ENCODE measurements at places on chromosomes 7 and 10. TPM values are rescaled to one million over a fixed set of nuclear protein-coding genes. Genes with fewer than 3 reads are reported as not detected.

Gene OPN1SW
- not detected for polyA plus RNA-seq

Gene CYP3A4
- polyA plus RNA-seq: not detected

Gene BCL7B
- 68.7 TPM for polyA plus RNA-seq

Gene PIK3AP1
- 157 TPM for polyA plus RNA-seq

Gene CYP2C19
- not detected for polyA plus RNA-seq

Gene FAM131B
- polyA plus RNA-seq: 0.43 TPM

Gene EEPD1
- 8.6 TPM for polyA plus RNA-seq

Gene COL17A1
- polyA plus RNA-seq: not detected

Gene SLC12A9
- 138 TPM for polyA plus RNA-seq

Gene GHRHR
- not detected for polyA plus RNA-seq

Gene OR2A1
- not detected for polyA plus RNA-seq

Gene GJD4
- 0.09 TPM for polyA plus RNA-seq

Gene PRSS37
- polyA plus RNA-seq: not detected

GRCh38 chr7:22154143-22154529, 202.8 kb downstream of the RAPGEF5 start:
- DNase-seq: no peak

GRCh38 chr7:98831641-98832221, 38.1 kb downstream of the TMEM130 start:
- no peak for DNase-seq

DNA sequence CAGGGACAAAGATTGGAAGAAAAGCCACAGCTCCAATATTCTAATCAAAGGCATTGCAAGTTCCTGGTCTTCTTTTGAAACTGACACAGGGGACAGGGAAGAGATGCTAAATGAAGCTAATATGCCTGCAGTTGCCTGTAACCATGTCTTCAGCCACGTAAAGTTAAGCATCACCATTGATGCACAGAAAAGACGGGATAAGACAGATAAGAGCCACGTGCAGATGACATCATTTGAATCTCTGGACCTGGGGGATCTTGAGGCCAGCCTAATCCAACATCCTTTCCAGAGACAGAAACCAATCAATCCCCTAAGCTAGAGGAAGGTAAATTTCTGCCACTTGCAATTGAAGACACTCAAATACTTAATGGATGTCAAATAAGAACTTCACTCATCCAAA, 93.4 kb downstream of the PIP4K2A start:
- no peak for DNase-seq

DNA sequence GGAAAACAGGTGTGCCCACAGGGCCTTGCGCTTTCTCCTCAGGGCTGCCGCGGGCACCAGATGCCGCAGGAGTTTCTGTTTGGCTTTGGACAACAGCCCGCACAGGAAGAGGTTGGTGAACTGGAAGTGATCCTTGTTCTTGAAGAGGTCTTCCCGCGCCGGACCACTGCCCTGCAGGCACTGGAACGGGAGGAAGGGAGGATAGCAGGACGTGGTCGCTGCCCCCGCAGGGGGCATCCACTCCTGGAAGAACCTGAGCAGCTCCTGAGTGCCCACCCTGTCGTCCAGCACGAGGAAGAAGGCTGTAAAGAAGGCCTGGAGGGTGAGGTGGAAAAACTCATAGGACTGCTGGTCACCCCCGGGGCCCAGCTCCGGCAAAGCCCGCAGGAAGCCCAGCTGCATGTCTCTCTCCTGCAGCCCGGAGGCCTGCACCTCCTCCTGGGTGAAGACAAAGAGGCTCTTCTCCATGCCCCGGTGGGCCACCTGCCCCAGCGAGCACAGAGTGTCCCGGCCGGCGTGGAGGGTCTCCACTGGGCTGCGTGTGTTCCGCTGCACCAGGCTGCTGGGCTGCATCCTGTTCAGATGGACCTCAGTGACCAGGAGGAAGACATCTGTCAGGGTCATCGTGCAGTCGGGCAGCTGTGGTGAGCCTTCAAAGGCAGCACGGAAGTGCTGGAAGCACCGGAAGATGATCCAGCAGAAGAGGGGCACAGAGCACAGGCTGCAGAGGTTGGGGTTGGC, 26.9 kb downstream of the NOD1 start:
- no peak for DNase-seq

DNA sequence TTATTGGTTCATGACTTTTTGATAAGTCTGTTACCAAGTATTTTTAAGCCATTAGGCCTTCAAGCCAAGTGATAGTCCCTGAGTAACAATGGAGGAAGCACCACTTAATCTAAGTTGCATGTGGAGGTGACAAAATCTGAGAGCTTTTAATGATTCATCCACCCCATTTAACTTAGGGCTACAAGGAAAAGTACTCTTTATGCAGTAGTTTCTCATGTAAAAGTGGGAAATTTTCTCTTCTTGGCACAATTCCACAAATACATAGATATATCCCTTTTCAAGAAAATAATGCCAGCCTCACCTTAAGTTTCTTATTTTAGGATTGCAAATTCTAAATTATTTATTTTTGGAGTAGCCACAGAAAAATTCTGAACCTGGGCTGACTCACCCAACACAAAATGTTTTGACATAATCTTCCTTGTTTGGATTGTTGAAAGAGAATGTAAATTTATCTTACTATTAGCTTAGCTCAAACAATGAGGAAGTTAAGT, 85.7 kb downstream of the SUGCT start:
- no peak for DNase-seq

GRCh38 chr7:136857573-136857972, 10.9 kb upstream of the CHRM2 start:
- DNase-seq: no peak

GRCh38 chr10:123148414-123149161, 652 bp downstream of the HMX2 start:
- no peak for DNase-seq

GRCh38 chr7:152035817-152036216, 10.3 kb downstream of the GALNT11 start:
- DNase-seq: no peak

DNA sequence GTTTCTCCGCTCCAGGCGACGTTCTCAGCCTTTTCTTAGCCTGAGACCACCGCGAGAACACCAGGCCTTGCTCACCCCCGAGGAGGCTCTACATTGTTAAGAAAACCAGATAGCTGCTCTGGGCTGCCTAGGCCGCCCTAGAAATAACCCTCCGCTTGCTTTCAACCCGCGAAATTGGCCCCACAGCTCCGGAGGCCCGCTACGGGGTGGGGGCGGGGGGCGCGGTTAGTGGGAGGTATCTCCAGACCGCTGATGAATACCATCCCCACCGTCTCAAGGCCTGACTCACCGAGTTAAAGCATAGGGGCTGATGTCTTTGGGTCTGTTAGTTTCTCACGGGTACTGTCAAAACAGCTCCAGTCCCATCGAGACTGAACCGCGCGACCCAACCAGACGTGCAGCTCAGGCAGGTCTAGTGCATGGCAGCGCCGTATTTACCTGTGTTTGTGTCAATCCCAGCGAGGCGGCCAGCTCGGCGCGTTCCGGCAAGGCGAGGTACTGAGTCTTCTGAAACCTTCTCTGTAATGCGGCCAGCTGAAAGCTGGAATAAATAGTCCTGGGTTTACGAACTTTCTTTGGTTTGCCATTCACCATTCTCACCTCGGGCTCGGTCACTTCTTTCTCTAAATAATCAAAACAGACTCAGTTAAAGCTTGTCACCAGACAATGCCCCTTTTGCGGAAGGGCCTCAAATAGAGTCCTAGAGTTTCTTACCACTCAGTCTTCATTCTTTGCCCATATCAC, 2.7 kb downstream of the DLX5 start:
- no peak for DNase-seq

- DNase-seq: no peak
Observed at GRCh38 chr7:94403546-94403945, 8.9 kb downstream of the COL1A2 start.

DNA sequence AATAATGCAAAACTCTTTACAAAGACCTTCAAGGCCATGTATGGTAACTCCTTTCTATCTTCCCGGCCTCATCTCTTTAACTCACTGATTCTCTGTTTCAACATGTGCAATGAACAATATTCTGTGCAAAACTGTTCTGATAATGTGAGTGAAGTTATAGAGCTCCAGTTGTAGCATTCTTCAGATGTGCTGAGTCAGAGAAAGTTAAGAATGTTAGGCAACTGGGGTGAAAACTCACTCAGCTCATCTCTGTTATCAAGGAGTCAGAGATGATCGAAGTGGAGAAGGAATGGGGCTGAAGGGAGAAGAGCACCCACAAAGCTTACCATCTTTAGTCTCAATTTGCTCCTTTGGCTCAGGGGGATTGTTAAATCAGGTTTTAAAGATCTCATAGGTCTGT, 344.7 kb upstream of the NPSR1 start:
- no peak for DNase-seq

GRCh38 chr10:86423739-86424138, 57.1 kb upstream of the GRID1 start:
- no peak for DNase-seq

Data from CD14-positive monocyte (primary cell).